Natural killer cell treated with Interleukin-12 subunit alpha and Interleukin-12 subunit beta and Interleukin-15 and Interleukin-18, amount 100 ng/mL, for 72 hours (primary cell): ENCODE measurements at places on chromosomes 5 and 9.

GRCh38 chr9:98533132-98533531 is 175.6 kb downstream of the GABBR2 start:
- DNase-seq: no peak

DNA sequence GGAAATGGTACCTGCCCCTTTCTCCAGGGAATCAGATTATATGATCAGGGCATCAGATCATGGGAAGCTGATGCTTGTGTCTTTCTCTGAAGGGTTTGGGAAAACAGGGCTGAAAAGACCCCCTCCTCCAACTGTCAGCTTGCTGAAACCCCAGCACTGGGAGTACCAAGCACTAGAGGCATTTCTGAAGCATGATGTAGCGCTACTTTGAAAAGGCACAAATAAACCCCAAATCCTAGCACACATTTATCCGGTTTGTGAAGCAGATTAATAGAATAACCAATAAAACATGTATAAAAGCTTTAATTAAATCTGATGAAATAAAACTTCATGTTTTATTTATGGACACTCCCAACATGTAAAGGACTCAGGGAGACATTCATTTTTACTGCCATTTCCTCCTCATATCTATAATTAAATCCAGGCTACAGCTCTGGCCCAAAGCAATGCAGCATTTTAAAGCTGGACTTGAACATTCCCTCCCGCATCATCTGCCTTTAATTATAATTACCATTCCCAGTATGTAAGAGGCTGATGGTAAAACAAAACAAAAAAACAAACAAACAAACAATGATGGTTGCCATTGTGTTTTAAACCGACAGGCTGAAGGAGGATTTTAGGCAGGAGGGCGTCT is 298.2 kb upstream of the RFX3 start:
- DNase-seq: no peak

DNA sequence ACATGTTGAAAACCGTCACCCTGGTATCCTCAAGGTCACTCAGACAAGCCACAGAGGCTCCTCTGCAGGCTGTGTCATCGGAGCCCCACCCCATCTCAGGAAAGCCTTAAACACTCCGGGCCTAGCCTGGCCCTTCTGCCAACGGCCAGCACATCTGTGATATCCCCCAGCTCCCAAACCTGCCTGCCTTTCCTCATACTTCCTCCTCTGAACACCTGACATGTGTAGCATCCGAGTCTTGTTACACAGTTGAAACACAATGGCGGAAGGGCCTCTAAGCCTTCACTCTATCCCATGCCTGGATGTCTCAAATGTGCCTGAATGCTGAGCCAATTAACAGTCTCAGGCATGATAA is 32.9 kb upstream of the TGFBR1 start:
- DNase-seq: no peak

- DNase-seq: no peak
These were observed 365.8 kb upstream of the ZNF608 start for GRCh38 chr5:125112196-125112595.

DNA sequence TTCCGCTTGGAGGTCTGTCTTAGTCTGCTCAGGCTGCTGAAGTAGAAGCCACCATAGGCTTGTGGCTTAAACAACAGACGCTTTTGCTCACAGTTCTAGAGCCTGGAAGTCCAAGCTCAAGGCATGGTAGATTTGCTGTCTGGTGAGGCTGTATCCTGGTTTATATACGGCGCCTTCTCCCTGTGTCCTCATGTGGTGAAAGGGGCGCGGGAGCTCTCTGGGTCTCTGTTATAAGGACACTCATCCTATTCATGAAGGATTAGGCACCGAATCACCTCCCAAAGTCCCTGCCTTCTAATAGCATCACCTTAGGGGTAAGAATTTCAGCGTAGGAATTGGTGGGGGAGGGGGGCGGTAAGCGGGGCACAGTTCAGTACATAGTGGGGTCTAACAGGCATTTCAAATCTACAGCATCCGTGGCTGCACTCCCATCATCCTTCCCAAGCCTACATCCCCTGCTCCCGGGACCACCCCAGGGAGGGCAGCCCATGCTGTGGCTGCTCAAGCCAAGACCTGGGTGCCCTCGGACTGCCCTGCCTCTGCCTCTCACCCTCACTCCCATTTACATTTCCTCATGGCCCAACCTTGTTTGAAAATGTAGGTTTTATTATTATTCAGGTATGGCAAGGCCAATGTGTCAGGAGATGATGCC is 15.1 kb upstream of the LPCAT1 start:
- DNase-seq: no peak

GRCh38 chr5:100709771-100710170 is 174.6 kb downstream of the FAM174A start:
- DNase-seq: no peak

- DNase-seq: no peak
These were observed 78.3 kb upstream of the ORM1 start for GRCh38 chr9:114244570-114244969.

GRCh38 chr5:66426259-66427138 is 169.7 kb upstream of the MAST4 start:
- no peak for DNase-seq

GRCh38 chr5:66129144-66129543 is 15.0 kb upstream of the SREK1 start:
- DNase-seq: no peak

- DNase-seq: no peak
These were observed 460.6 kb downstream of the CETN3 start for GRCh38 chr5:89948977-89949376.

GRCh38 chr5:112221128-112221527 is 197.9 kb downstream of the EPB41L4A start:
- no peak for DNase-seq

- no peak for DNase-seq
These were observed 22.8 kb upstream of the SCGB3A2 start for GRCh38 chr5:147855774-147856069.

DNA sequence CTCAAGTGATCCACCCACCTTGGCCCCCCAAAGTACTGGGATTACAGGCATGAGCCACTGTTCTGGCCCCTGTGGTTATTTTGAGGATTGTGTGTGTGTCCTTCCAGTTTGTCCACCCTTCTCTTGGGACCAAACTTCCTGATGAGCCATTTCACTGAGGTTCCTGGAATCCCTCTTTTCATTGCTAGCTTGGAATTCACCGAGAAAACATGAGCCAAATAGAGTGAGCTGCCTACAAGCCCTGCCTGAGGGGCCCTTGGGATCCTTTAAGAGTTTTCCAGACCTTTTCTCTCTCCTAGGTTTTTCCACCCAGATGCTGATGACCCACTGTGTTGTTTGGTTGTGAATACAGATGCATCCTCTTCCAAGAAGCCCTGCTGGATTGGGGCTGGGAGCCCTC is 13.2 kb upstream of the KIF12 start:
- DNase-seq: no peak

DNA sequence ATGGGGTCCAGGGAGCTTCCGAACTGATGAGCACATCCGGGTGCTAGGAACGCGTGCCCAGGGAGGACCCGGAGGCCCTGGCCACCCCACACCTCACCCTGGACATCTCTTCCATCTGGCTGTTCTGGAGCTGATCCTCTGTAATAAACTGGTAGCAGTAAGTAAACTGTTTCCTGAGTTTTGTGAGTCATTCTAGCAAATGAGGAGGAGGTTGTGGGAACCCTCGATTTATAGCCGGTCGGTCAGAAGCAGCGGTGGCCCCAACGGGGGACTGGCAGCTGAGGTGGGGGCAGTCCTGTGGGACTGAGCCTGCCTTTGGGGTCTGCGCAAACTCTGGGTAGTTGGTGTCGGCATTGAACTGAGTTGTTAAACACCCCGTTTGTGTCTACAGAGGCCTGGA is 15.4 kb upstream of the UBAC1 start:
- DNase-seq: no peak

DNA sequence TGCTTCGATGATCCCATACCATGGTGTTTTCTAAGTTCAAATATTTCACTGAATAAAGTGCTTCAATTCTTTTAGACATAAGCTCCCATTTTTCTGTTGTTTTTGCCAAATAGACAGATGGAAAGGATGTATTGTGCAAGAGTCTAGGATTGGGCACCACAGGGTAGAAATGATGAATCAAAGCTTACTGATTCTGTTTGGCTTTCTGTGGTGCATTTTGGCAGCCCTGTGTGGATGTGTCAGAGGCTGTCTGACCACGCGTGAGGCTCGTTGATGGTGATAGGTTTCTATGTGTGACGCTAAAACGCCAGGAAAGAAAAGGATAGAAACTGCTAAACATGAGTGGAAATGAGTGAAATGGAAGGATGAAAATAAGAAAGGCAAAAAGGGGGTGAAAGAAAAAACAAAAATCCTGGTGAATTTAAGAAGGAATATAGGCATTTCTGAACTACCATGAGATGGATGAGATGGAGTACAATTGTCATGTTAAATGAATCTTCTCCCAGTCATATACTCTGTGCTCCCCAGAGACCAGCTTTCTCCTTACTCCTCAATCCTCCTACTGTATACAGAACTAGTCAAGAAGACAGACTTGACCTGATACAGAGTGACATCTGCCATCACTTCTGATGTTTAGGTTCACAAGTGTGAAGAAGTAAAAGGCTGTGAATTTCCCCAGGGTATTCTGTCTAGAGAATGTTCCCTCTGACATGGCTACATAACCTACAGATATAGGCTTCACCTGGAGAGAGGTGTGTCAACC is 54.4 kb downstream of the ANKH start:
- DNase-seq: peak; percentile 70

GRCh38 chr9:13432904-13433303 is 153.4 kb upstream of the MPDZ start:
- no peak for DNase-seq

- no peak for DNase-seq
These were observed 116.7 kb downstream of the ADAMTS2 start for GRCh38 chr5:179228341-179229121.

DNA sequence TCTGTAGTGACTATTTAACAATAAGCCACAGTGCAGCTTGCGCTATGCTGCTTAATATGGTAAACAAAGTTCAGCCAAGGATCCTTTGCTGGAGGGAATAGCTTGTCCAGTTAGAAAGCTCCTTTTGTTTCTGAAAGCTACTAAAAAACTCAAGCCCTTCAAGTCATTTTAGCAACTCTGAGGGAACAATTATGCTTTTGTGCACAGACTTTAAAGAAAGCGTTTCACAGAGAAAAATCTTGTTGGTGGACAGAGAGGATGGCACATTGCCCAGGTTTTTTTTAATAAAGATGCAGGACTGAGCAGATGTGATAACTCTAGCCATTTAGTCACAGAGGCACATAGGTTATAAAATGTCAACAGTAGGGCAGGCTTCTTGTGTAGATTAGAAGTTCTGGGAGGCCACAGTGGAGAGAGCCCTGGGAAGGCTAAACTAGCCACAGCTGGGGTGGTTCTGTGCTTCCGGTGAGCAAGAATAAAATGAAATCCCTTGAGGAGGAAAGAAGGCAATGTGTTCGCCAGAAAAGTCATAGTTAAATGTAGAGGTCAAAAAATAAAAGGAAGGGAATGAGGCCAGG is 63.4 kb downstream of the ALDH7A1 start:
- DNase-seq: no peak

GRCh38 chr5:177438468-177438867 is 8.1 kb upstream of the PRR7 start:
- no peak for DNase-seq

DNA sequence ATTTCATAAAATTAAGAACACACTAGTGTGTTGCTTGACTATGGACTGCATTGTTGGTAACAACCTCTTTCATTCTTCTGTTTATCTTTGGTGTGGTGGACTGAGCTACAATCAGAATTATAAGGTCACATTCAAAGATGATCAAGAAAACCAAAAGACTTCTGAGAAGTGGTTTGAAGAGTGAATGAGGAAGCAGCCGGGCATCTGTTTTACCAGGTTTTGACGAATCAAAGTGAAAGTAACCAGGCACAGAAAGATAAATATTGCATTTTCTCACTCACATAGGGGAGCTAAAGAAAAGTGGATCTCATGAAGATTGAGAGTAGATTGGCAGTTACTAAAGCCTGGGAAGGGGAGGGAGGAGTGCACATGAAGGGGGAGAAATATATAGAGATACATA is 589.1 kb downstream of the ZNF608 start:
- no peak for DNase-seq

GRCh38 chr5:82413302-82414040 is 135.3 kb upstream of the RPS23 start:
- DNase-seq: no peak

DNA sequence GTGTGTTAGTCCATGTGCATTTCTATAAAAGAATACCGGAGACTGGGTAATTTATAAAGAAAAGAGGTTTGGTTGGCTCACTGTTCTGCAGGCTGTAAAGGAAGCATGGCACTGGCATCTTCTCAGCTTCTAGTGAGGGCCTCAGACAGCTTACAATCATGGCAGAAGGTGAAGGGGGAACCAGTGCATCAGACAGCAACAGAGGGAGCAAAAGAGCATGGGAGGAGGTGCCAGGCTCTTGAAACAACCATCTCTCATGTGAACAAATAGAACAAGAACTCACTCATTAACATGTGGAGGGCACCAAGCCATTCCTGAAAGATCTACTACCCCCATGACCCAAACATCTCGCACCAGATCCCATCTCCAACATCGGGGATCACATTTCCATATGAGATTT is 89.2 kb upstream of the IL33 start:
- no peak for DNase-seq

DNA sequence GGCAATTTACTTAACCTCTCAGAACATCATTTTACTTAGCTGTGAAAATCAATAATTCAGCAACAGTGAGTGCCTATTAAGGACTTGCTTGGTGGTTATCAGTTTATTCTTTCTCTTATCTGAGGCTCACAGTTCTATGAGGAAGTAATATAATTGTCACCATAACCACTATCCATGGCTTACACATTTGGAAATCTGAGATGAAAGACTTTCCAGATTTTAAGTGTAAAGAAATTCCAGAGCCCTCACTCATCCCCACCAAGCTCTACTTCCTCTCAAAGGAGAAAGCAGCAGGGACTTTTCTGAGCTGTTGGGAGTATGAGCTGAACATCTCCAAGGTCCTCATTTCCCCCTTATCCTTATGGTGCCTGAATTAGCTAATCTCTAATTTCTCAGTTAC is 321.5 kb downstream of the FBXL7 start:
- no peak for DNase-seq

DNA sequence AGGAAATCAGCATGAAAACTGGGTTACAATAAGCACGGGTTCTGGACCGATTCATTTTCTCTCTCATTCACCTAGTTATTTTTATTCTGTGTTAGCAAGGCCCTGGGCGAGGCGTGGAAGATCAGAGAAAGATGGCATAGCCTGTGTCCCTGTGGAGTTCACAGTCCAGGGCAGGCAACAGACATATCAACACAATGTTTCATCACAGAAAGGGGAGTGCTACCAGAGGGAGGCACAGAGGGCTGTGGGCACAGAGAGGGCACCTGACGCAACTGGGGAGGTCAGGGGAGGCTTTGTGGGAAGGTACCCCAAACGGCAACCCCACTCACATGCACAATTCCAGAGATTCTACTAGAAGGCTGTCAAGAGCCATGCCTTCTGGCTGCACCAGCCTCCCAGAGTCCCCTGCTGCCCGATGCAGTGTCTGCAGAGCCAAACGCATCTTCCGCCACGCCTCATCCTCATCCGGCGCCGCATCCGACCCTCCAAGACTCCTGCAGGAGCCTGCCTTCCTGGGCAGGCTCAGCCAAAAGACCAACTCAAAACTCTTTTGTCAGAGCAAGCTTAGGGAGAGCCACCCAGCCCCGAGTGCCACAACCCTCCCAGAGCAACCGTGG is 1.4 kb downstream of the FAM193B start:
- no peak for DNase-seq

- no peak for DNase-seq
These were observed 65.5 kb downstream of the NREP start for GRCh38 chr5:111691508-111691907.
